Iris pigment epithelial cell (primary cell): ENCODE measurements at places on chromosomes 6 and 20.

DNA sequence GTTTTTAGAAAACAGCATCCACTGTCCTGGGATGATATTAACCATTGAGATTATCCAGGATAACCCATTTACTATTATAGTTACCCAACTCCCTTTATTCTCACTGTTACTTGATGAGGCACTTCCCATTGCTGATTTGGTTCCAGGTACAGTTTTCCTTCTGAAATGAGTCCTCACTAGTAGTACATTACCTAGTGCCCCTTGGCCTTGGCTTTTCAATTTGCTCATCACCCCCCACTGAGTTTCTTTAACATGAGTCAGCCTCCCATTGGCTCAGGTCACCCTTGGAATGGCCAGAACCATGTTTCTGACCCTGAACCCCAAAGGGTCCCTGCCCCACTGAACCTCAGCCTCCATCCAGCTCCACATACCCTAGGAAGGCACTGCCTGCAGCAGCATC is 28.4 kb downstream of the MDGA1 start:
- DNase-seq: no peak

- no peak for DNase-seq
These were observed 296.7 kb downstream of the ZFAND3 start for GRCh38 chr6:38116248-38116647.

- DNase-seq: no peak
These were observed 4.7 kb upstream of the SERPINB6 start for GRCh38 chr6:2976060-2976459.

GRCh38 chr6:158843751-158844683 is 24.8 kb upstream of the EZR start:
- no peak for DNase-seq

GRCh38 chr6:54096811-54097210 is 14.4 kb upstream of the MLIP start:
- no peak for DNase-seq

- DNase-seq: peak; percentile 95
These were observed 19.7 kb downstream of the FAM217A start for GRCh38 chr6:4059115-4059777.
